NCI-H2171 treated with DMSO at 0.1 percent for 48 hours (cell line): ENCODE measurements at places on chromosomes 5 and 9.

DNA sequence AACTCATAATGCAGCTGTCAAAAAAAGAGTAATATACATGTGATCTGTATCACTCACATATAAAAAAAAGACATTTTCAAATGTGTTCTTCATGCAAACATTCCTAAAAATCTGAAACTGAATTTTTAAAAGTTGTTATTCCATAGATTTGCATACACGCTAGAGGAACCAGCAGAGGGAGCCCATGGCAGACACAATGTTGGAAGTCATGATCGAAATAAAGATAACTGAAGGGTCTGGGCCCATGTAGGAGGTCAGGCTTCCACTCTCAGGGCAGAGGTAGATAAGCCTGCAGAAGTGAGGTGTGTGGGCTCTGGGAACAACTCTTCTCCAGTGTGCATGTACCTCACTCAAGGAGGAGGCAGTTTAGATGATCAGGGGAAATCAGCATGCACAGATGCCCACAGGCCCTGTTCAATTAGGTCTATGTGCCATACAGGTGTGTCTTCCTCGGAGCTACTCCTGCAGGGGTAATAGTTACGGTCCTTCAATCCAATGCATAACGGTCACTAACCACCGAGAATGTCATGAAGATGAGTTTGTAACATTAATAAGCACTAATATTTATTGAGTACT is 208.6 kb downstream of the EPB41L4A start:
- no peak for DNase-seq

DNA sequence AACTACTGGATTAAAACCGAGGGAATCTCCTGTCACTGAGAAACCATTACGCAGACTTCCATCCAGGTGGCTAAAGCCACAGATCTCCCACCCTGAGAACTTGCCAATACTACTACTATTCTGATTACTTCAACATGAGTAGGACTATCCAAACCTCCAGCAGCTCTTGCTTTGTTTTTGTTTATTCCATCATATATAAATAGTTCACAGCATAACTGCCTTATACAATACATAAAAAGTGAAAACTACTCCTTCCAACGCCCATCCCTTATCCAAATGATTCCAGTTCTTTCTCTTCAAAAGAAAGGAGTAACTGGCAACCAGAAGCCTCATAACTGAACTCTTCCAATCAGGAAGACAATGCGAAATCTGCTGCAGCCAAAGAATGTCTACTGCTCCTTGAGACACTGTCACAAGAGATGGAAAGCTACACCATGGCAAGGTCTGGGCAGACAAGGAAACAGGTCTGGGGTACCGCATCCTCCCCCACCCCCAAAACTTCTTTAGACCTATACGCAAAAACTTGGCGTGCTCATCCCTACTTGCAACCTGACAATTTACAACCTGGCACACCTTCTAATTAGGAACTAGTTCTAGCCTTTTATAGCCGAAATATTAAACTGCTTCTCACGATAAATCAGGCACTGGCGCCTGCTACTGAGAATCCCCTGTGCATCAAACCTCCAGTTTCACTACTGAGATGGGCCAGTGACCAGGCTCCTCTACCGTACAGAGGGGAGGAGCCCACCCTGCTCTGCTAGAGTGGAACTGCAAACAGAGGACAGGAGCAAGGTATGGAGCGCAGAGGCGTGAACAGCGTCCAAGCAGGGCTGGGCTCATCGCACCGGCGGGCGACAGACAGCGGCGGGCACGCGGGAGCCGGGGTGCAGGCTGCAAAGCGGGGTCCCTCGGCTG is 986 bp downstream of the PLPP1 start:
- peak; percentile 88 for DNase-seq

DNA sequence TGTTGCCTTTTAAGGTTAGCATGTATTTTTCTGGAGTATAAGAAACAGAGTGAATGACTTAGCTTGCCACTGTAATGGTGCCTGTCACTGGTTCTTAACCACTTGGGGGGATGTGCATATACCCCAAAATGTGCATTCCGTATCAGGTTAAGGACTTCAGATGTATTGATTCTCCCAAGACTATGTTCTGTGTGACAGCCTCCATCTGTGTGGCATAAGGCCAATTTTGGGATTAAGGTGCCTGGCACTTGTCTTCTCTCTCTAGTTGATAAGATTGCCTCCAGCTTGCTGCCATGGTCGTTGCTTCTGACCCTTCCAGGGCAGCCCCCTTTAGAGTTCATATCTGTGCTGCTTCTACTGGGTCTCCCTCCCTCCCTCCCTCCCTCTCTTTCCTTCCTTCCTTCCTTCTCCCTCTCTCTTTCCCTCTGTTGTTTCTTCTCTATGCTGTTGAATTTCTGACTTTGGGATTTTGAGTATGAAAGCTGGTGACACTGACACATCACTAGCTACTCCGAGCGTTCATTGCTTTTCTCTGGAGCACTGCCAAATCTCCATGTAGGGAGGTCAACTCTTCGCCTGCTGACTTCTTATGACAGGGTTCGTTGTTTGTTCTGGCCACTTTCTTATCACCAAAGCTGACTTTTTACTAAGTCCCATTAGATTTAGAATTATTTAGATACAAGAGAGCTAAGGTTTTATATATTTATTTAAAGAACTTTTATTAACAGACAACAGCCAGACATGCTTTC is 31.0 kb downstream of the TNFAIP8 start:
- no peak for DNase-seq

- DNase-seq, result no peak
Observed at GRCh38 chr5:84231433-84231832, 153.2 kb downstream of the EDIL3 start.

DNA sequence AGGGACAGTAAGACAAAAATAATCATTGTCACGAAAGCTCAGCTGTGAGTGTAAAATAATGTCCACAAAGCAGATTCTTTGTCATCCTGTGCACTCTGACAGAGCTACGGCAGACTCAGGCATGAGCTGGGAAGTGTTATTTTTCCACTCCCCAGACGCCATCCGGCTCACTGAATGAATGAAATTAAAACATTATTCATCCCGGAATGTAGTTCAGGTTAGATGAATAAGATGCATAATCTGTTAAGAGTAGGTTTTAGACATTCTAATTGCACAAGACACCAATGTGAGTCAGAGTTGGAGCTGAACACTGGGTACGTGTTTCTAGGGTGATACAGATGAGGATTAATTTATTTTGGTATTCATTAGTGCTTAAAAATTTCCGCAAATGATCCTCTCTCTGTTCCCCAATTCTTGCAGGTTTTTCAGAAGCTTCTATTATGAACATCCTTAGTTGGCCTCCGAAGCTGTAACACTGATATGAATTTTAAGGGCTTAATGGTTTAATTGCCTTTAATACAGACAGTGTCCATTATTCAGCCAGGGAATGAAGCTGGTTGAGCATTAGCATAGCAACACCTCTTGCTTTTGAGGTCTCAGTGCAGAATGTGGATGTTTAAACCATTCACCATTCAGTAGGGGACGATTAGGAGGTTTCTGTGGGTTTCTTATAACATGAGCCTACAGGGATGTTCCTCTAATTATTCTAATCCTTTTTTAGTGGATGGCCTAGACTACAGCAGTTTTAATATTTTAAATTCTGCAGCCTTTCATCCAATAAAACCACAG is 65.6 kb upstream of the FRRS1L start:
- no peak for DNase-seq

- DNase-seq, result no peak
Observed at GRCh38 chr9:130347931-130348330, 82.4 kb downstream of the HMCN2 start.
